IMR-90 (cell line): ENCODE measurements at places on chromosomes 5 and 9. TPM values are rescaled to one million over a fixed set of nuclear protein-coding genes. Genes with fewer than 3 reads are reported as not detected.
A peak's percentile ranks its signal among the peaks of the same experiment; 100 is the strongest.

ZBED3 gene
- 0.18 and 0.28 TPM in 2 replicates for total RNA-seq

UBE2R2 gene
- 12.7 and 17.5 TPM in 2 replicates for total RNA-seq

DNA sequence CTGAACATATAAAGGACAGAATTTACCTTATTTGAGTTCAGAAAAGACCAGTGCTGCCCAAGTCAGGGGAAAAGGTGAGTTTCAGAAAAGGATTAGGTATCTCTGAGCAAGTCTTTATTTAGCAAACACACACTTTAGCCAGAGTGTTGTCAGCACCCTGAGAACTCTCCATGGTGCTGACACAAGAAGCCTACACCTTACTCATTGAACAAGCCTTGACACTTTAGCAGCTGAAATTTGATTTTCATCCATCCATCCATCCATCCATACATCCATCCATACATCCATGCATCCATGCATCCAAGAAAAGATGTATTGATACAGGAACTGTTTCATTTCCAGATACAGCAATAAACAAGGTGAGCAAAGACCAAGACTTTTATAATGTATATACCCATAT is 311.2 kb downstream of the TRIM32 start:
- DNase-seq = peak; percentile 37

GRCh38 chr5:38338455-38338854 is 80.1 kb downstream of the EGFLAM start:
- no peak for DNase-seq

DNA sequence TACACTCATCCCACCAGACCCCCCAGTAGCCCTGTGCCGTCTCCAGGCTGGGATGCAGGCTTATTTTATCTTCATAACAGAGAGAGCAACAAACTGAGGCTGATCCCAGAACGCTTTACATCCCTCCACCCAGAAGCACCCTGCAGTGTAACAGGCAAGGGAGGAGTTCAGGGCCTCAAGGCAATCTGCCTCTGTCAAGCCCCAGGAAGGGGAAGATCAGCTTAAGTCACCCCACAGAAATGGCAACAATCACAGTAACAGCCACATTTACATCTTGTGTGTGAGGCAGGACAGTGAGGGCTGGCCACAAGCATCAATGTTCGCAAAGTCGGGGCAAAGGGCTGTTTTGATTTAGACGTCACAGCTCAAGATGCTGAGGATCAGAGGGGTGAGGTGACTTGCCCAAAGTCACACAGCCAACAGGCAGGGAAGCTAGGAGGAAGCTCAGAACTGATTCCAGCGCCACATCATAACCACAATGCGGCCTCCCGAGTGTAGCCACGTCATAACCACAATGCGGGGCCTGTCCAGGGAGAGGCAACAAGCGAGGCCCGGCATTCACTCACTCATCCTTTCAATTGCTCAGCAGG is 14.4 kb downstream of the STK10 start:
- peak; percentile 65 for DNase-seq

- peak; percentile 21 for DNase-seq
These were observed 119.7 kb downstream of the RAPGEF6 start for GRCh38 chr5:131515348-131515747.
